AG10803 (cell line): ENCODE measurements at places on chromosomes 7 and 10.

DNA sequence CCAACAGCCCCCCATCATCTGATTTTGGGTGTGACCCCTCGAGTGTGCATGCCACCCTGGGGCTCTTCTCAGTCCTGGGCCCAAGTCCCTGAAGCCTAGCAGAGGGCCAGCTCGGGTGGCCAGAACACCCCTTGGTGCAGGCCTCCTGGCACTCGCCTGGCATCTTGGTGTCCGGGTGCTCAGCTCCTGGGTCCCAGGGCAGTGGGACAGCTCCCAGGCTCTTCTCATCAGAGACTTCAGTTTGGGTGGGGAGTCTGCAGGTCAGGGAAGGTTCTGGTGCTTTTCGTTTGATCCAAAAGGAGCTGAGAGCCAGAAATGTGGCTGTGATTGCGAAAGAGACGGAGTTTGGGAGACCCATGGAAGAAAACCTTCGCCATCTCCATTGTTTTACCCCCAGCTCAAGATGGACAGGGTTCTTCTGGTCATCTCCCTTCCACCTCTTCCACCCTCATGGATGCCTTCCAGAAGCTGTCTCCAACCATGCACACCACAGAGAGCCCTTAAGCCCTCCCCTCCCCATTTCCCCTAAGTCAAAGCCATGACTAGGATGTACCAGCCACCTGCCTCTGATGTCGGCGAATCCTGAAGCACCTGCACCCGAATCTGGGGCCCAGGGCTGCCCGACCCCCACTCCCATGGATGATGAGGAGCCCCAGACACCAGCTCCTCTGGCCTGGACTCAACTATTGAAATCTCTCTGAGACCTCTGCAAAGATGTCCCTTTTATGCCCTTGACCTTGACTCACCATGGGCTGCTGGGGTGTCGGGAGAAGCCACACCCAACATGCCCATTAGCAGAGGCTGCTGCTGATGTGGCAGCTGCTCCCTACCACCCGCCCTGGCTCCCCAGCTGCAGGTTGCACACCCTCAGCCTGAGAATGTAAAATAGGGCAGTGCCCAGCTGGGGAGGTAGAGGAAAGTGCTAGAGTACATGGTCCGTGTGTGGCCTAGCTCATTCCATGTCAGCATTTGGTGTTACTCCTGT is 55.3 kb downstream of the ADCYAP1R1 start:
- DNase-seq = no peak

- DNase-seq = no peak
Observed at GRCh38 chr10:116001262-116001857, 271.6 kb downstream of the GFRA1 start.

DNA sequence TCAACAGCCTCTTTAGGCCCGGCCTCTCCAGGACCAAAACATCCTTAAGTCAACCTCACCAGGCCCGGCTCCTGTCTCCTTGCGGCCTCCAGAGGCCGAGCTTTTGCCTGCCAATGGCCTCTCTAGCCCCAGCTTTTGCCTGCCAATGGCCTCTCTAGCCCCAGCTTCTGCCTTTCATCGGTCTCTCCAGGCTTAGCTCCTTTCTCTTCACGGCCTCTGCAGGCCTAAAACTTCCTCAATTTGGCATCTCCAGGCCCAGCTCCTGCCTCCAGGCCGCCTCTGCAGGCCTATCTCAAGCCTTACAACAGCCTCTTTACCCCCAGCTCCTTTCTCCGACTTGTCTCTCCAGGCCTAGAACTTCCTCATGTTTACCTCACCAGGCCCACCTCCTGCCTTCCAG is 15.7 kb upstream of the TMEM248 start:
- DNase-seq = no peak

- DNase-seq = no peak
Observed at GRCh38 chr7:96244244-96244991, 77.5 kb downstream of the SLC25A13 start.

- DNase-seq = no peak
Observed at GRCh38 chr10:3714967-3715366, 70.0 kb downstream of the KLF6 start.

- peak; percentile 60 for DNase-seq
Observed at GRCh38 chr10:35355971-35356724, 19.8 kb downstream of the CCNY start.

DNA sequence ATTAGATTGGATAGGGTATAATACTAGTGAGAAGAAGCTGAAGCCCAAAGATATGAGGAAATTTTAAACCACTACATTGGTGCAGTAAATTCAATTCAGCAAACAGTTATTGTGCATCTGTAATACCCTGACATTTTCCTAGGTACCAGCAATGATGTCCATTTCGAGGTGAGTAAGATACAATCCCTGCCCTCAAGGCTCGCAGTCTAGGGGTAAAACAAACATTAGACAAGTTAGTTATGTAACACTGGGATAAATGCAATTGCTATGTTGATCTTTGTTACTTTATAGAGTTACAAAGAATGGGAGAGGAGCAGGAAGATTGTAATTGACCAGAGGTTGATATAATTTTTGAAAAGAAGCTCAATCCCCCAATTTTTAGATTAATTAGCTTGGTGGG is 168.1 kb downstream of the PRKG1 start:
- no peak for DNase-seq

DNA sequence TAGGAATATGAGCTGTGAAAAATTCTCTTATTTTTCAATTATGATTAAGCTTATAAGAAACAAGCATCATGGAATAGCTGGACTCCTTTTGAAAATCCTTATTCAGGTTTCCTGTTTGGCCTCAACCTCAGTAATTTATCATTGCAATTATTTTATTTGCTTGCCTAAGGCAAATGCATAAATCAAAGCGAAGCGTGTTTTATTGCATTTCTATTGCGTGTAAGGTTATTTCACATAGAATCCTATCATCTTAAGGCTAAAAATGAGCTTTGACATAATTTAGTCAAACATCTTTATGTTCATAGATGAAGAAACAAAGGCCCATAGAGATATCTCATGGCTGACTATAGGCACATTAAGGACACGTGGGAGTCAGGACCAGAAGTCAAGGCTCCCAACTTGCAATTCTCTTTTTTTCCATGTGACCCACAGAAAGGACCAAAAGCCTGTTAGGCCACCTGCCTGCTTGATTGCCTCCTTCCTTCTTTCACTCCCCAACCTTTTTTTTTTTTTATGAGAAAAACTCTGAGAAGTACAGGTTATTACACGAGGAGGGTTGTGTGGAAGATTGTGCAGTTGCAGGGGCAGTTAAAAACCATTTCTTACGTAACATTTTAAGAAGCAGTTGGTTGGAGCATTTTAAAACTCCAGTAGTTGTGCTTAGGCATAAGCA is 261.0 kb downstream of the HDAC9 start:
- DNase-seq = no peak

DNA sequence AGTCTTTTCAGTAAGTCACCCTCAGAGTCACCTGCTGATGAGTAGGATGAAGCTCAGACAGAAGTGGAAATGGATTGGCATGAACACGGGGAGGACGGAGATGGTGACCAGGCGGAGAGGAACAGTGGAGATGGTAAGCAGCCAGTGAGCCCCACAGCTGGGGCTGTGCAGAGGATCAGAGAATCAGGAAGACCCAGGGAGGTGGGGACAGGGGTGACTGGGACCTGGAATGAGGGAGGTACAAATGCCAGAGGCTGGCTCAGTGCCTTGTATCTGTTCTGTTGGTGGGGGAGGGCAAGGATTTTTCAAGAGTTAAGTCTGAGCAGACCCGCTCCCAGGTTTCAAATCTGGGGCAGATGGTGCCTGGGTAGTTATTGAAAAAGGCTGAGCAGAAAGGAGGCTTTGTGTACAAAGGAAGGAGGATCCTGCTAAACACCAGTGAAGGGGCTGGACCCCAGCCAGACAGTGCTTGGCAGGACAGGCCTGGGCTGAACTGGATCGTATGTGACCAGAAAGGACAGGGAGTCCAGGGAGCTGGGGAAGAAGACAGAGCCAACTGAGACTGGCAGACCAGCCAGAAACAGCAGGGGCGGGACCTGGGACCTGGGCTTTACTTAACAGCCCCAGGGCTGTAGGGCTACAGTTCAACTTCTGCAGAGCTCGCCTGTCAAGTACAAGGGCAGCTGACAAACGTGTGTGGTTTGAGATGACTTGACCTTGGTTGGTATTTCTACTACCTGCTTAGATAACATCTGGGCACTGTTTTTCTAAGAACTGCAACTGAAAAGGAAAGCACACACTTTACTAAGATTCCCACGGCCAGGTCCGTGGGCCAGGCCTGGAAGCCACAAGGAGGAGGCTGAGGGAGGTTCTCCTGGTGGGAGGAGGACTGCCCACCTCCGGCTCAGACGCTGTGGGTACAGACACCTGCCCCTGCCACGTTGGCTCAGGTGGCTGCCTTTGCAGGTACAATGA is 13.2 kb upstream of the FRMPD2 start:
- no peak for DNase-seq

GRCh38 chr10:17001961-17002749 is 127.5 kb downstream of the CUBN start:
- peak; percentile 99 for DNase-seq

DNA sequence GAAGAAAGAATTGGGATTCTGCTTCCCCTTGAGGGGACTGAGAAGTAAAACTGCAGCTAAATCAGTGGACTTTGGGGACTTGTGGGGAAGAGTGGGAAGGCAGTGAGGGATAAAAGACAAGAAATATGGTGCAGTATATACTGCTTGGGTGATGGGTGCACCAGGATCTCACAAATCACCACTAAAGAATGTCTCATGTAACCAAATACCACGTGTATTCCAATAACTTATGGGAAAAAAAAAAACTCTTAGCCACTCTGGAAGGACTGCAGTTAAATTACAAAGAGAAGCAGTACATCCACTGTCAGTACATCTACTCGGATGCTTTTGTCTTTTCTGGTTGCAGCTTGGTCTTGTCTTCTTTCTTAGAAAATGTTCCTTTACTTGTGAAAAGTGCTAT is 27.4 kb upstream of the GOT1 start:
- DNase-seq = peak; percentile 11

GRCh38 chr7:27940341-27940740 is 200.4 kb downstream of the TAX1BP1 start:
- DNase-seq = no peak

- DNase-seq = no peak
Observed at GRCh38 chr7:139131601-139132041, 22.1 kb upstream of the ZC3HAV1 start.

- no peak for DNase-seq
Observed at GRCh38 chr7:29626730-29627129, 63.1 kb downstream of the PRR15 start.

GRCh38 chr10:6071181-6072175 is 9.3 kb upstream of the IL2RA start:
- no peak for DNase-seq

DNA sequence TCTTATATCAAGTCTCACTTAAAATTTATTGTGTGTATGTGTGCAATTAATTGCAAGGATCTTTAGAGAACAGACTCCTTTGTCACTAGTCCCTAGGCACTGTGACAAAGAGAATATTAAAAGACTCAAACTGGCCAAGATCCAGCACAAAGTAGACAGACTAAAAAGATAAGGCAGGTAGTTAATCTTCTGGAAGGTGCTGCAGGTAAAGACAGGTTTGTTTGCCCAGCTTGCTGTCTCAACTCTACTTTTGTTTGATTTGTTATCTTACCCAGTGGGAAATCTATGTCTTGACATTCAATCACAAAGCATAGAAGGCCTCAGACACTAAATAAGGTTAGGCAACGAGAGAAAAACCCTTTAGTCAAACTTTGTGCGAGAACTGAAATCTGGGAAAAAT is 807.9 kb upstream of the LRRN3 start:
- DNase-seq = no peak

DNA sequence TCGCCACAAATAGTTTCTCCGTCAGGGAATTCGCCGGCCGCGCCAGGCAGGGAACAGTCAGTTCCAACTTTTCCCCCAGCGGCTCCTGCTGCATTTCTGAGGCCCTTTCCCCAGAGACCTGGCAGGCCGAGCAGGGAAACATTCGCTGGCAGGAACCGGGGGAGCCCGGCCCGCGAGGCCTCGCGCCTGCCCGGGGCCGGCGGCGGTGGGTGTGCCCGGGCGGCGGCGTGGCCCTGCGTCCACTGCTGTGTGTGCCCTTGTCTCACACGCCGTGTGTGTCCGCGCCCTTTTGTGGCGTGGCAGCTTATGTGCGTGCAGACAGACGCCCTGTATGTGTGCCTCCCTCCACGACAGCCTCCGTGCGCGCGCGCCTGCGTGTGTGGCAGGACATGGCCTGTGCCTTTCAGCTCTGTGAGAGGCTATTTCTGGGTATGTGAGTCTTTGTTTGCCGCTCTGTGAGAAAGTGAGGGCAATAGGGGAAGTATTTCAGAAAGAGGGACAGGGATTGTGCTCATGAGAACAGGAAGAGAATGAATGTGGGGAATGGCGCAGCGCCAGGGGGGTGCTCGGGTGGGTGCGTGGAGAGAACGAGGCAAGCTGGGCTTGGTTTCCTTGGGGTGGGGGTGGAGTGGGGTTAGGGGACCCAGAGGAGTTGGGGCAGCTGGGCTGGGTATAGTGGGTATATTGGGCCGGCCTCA is 689 bp upstream of the SMARCD3 start:
- peak; percentile 73 for DNase-seq

DNA sequence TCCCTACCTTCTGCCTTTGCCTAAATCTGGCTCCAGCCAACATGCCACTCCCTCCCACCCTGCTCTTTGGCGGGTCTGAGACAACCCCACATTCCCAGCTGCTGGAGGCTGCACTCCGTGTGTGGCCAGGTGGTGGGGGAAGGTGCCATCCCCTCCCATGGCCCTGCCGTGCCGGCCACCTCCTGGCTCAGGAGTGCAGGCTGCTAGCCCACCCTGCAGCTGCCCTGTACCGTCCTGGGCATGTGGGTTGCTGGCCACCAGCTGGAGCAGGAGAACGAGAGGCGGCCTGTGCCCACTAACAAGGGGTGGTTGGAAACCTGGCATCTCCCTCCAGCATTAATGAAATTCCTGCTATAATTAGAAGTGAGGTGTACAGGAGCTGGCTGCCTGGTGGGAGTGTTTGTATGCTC is 97.6 kb downstream of the ZMIZ1 start:
- DNase-seq = no peak

- no peak for DNase-seq
Observed at GRCh38 chr10:105288026-105288425, 646.9 kb downstream of the SORCS3 start.

DNA sequence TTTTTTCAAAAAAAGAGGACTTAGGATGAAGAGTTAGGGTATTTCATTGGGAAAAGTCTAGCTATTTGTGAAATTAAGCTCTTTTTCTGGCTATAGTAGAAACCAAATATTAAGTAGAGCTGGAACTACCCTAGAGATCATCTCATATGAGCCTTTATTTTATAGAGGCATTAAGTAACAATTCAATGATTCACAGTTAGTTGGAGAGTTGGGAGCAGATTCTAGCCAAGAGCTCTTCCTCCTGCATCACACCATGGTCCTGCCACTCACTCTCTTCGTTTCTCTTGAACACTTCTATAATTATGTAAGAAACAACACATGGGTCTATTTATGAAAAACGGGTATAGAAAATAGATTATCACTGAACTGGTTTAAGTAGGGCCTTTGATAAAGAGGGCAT is 76.1 kb upstream of the ANK3 start:
- DNase-seq = no peak

- DNase-seq = no peak
Observed at GRCh38 chr10:21199501-21199900, 302.4 kb upstream of the NEBL start.

- peak; percentile 17 for DNase-seq
Observed at GRCh38 chr7:30731581-30731980, 20.4 kb upstream of the INMT start.
